Activated gamma-delta T cell treated with Interleukin-2 at 50 U/mL for 16 hours (primary cell): ENCODE measurements at places on chromosomes 4 and X.

GRCh38 chr4:81635739-81636138 is 164.0 kb upstream of the RASGEF1B start:
- DNase-seq = no peak

GRCh38 chrX:46686003-46686645 is 72.8 kb downstream of the SLC9A7 start:
- DNase-seq = peak; percentile 29

- no peak for DNase-seq
Measured at GRCh38 chr4:61003301-61003700, 196.8 kb upstream of the ADGRL3 start.

DNA sequence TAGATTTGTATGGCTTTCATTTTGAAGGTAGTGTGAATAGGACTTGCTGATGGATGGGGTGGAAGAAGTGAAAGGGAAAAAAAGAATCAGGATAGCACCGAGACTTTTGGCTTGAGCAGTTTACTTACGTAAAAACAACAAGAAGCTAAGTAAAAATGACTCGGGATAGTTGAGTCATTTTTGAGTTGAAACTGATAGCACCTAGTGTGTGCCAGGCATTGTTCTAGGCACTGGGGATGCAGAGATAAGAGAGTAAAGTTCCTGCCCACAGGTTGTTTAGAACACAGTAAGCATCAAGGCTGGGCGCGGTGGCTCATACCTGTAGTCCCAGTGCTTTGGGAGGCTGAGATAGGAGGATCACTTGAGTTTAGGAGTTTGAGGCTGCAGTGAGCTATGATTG is 34.7 kb downstream of the ADD1 start:
- no peak for DNase-seq

- DNase-seq = no peak
Measured at GRCh38 chr4:87213421-87214075, 6.9 kb downstream of the KLHL8 start.

DNA sequence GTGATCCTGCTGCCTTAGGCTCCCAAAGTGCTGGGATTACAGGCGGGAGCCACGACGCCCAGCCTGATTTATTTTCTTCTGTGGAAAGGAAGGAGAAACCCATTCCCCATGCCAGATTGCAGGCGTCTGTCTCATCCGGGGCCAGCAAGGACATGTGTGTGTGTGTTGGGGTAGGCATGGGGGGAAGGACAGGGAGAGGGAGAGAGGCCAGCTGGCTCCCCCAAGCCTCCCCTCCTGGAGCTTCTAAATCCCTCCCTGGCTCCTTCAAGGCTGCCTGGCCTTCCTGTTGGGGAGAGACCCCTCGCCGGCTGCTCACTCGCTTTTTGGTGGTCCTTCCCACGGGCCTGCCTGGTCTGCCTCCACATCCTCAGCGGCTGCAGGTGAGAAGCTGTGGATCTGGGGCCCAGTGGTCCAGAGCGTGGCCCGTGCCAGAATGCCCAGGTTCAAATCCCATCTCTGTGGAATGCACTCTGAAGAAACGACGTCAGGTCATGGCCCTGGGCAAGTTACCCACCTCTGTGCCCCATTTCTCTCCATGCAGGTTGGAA is 1.3 kb upstream of the PLXNB3 start:
- DNase-seq = no peak

DNA sequence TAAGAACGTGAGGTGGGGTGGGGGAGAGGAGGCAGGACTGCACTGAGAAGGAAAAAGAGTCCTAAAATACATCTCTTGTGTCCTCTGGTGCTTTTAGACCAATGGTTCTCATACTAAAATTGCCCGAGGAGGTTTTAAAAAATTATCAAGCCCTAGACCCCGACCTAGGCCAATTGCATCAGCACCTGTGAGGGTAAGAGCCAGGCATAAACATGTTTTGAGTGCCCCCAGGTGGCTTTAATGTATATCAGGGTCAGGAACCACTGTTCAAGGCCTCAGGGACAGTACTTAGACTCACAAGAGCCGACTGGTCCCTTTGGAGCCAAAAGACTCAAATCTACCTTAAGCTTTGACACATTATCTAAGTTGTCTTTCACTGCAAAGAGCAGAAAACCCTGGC is 37.5 kb upstream of the TMEM150C start:
- DNase-seq = no peak

- no peak for DNase-seq
Measured at GRCh38 chr4:9679704-9680478, 101.5 kb upstream of the DRD5 start.

DNA sequence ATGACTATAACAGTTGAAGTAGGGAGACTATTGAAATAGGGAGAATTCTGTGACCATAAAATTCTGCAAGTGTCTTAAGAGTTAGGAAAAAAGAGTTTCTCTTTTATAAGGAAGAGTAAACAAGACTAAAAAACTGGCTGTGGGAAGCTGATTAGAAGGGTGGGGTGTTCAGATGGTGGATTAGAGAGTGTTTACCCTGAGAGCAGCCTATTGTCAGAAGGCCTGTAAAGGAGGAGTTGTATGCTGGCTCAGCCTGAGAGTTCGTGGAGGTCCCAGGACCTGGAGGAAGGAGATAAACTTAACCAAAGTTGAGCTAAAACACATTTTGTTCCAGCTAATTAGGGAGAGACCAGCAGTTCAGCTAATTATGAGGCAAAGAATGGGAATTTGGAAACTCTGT is 629.7 kb downstream of the PCDH7 start:
- no peak for DNase-seq

GRCh38 chrX:66919280-66919832 is 280.5 kb upstream of the EDA2R start:
- no peak for DNase-seq

GRCh38 chr4:77082886-77083608 is 7.3 kb upstream of the CCNI start:
- DNase-seq = no peak

DNA sequence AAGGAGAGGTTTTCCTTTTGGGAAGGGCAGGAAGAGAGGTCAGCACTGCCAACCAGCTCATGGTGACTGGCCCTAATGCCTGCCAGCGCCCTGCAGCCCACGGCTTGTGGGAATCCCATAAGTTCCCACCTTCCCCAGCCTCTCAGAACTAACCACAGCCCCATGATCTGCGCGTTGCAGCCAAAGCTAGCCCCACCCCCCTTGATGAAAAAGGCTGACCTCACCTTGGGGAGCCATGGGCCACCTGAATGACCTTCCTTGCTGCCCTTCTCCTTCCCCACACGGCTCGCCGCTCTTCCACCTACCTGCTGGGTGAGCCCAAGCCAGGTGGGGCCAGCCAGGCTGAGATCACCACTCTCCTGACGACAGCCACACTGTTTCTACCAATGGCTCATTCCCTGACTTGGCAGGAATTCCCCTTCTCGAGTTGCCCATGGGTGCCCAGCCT is 3.9 kb upstream of the ELF4 start:
- DNase-seq = no peak

DNA sequence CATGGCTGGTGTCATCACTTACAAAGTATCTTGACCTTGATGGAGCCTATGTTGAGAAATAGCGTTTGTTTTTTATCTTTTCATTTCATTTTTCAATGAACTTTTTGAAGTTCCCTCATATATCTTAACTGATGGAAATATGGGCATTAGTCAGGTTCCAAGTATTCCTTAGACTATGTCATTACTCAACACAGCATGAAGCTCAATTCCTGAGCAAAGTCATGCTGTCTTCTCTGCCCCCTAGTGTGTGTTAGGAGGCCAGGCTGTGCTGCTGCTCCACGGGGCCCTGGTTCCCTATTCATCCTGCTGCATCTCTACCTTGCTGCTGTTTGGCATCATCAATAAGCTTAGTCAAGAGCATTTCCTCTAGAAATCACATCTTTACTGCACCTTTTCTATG is 40.9 kb downstream of the GPR143 start:
- no peak for DNase-seq

DNA sequence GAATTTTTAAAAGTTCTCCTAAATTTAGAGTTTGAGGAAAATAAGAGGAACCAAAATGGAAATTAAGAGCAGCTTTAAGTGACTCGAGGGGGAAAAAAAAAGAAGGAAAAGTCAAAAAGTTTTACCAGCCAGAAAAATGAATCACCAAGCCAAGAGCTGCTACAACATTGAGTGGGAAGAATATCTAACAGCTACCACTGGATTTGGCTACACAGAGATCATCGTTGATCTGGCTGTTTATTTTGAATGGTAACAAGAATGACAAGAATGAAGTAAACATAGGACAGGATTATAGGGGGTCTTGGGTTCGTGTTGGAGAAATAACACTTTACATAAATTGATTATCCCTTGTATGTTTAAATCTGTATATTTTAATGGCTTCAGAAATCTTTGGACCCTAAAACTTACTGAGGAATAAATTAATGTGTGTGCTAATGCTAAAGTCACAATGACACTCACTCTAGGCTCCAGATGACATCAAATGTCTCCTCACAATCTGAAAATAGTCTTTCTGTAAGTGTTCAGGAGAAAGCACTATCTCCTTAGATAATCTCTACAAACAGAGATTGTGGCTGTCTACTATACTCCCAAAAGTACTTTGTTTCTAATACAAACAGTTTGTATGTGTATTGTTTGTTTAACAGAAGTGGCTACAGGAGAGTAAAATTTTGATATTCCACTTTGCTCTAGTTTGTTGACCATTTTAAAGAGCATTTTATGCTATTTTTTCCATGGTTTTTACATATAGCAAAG is 3.1 kb upstream of the CSN3 start:
- DNase-seq = no peak

DNA sequence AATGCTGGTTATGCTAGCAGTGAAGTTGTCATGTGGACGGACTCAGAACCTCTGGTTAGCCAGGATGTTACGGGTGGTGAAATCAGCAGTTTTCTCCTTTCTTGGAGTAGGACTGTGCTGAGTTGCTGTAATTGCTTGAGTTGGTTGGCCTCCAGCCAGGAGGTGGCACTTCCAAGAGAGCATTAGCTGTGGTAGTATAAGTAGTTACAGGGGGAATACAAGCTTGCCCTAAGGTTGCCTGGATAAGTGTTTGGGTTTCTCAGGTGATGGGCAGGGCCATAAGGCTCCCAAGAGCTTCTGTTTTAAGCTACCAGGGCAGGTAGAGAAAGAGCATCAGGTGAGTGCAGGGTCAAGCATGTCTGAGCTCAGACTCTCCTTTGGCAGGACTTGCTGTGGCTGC is 103.0 kb downstream of the ZNF518B start:
- DNase-seq = no peak

DNA sequence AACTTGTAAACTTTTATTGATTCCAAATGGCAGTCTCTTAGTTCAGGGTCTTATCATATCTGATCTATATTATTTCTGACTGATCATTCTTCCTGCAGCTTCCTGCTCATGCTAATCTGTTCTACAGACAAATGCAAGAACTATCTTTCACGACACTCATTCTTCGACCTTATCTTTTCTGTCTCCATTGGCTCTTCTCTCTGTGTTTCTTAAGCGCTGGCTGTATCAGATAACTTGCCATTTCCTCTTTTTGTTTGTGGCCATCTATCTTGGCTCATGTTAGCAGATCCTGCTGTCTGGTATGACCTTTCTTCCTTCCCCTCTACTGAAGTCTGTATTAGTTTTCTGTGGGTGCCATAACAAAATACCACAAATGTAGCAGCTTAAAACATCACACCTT is 230.5 kb upstream of the PUDP start:
- DNase-seq = no peak

DNA sequence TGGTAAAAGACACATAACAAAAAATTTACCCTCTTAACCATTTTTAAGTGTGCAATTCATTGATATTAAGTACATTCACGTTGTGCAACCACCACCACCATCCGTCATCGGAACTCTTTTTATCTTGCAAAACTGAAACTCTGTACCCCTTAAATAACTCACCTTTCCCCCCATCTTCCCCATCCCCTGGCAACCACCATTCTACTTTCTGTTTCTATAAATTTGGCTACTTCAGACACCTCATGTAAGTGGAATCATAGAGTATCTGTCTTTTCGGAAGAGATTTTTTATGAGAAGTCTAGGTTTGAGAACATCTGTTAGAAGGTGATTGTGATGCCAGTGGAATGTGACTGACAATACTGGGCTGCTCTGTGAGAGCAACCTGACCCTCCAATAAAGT is 39.8 kb upstream of the CCDC149 start:
- no peak for DNase-seq

DNA sequence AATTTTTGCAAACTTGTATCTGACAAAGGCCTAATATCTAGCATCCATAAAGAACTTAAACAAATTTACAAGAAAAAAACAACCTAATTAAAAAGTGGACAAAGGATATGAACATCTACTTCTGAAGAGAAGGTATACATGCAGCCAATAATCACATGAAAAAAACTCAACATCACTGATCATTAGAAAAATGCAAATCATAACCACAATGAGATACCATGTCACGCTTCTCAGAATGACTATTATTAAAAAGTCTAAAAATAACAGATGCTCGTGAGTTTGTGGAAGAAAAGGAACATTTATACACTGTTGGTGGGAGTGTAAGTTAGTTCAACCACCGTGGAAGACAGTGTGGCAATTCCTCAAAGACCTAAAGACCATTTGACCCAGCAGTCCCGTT is 24.0 kb downstream of the CEP44 start:
- DNase-seq = no peak

- no peak for DNase-seq
Measured at GRCh38 chr4:179762840-179763239, 2320.6 kb upstream of the AGA start.

- no peak for DNase-seq
Measured at GRCh38 chr4:88731381-88731780, 33.8 kb upstream of the NAP1L5 start.

GRCh38 chr4:158519226-158519625 is 2.5 kb upstream of the RXFP1 start:
- no peak for DNase-seq

DNA sequence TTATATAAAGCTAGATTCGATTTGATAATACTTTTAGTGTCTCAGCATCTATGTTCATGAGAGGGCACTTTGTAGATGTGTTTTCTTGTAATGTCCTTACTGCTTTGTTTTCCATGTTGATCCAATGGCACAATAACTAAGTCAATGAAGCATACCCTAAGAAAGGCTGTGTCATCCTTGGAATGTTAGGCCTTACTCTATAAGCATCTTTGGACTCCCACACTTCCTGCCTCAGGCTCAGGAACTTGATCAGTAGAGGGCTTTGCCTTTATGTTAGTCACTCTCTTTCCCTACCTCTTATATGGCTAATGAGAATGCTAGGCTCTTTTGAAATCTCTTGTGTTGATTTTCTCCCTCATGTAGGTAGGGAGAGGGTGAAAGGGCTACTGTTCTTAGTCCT is 33.2 kb upstream of the EDA2R start:
- no peak for DNase-seq

DNA sequence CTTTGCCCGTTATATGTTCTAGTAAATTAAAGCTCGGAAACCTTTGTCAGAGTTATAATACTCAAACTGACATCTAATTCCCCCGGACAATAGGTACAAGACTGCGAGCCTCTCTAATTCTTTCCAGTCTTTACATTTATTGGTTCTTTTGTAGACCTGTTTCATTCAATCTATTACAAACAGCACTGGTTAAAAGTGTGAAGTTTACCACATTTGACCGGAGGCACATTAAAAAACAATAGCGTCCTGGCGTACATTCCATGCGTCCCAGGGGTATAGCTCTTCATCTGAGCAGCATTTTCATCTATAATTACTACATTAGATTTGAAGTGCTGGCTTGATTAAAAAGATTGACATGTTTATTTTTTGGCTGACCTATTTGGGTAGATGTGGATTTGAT is 49.9 kb upstream of the TENM3 start:
- no peak for DNase-seq
